ENCODE measurements at places on chromosomes 5 and 9.

DNA sequence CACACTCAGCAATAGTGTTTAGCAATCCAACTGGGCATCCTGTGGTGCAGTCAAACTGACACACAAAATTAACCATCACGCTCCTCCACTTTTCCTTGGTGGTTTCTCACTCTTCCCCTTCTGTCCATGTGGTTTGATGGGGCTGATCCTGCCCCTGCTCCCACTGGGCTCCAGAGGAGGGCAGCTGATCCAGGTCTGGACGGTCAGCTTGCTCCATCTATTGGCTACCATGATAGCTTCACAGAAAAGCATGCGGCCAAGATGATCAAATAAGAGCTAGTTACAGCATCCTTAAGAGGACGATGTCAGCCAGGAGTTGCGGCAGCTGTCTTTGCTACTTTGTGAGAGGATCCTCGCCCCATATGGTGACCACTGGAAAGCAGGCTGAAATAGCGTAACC, 29.6 kb upstream of the RANBP17 start:
- DNase-seq: no peak

- DNase-seq: no peak
Measured at GRCh38 chr5:40124367-40124766, 555.3 kb upstream of the PTGER4 start.

DNA sequence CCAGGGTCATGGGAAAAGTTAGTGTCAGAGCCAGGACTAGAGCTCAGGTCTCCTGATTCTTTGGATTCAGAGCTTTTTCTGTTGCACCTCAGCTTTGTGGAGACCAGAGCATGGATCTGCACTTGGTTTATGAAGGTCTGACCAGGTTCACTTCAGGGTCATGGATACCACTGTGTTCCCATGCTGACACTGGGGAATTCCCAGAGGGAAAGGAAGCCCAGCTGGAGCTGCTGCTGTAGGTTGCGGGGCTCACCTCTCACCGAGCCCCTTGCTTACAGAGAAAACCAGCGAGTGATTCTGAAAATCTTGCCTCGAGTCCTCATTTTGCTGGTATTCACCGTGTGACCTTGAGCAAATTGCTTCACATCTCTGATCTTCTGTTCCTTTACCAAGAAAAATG, 83.0 kb downstream of the RGS3 start:
- peak; percentile 18 for DNase-seq

- peak; percentile 71 for DNase-seq
Measured at GRCh38 chr9:134626571-134627416, 14.8 kb upstream of the COL5A1 start.

DNA sequence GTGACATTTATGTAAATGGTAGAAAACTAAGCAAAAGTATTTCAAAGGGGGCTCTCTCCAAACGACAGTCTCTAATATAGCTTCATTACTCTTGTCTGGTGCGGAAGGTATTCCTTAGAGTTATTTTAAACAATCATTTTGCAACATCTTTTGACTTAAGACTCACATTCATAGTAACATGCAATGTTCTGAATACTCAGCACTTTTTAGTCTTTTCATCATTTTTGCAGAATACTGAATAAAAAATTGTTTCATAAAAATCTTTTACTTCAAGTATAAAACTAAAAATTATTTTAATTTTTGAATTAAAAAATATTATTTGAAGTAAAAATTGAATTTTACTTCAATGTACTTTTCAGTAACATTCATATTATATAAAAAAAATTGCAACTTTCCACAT, 321.1 kb downstream of the PLK2 start:
- DNase-seq: no peak

GRCh38 chr5:132661231-132662003, 3.4 kb downstream of the IL13 start:
- no peak for DNase-seq

DNA sequence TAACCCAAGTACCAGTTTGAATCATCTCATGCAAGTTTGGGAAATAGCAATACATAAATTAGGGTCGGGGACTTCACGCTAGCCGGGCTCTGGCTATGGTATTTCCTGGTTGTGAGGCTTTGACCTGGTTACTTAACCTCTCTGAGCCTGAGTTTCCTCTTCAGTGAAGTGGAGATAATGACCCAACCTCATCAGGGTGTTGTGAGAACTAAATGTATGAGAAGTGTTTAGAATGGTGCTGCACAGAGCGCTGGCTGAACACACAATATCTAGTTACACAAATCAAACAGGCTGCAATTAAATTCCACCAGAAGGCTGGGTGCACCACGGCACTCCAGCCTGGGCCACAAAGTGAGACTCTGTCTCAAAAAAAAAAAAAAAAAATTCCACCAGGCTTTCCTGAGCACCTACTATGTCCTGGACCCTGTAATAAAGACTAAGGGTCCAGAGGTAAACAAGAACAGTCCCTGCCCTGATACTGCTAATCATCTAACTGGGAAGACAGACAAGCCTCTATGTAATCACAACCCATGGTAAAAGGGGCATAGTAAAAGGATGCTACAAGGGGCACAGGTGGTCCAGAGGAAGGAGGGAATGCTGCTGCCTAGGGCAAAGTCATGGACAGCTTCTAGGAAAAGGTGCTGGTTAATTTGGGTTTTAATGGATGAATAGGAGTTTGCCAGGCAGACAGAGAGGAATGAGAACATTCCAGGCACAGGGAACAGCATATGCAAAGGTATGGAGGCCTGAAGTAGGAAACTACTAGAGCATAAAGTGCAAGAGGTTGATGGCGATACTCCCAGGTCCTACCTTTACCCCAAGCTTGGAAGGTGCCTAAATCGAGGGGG, 27.7 kb downstream of the DUSP1 start:
- no peak for DNase-seq

DNA sequence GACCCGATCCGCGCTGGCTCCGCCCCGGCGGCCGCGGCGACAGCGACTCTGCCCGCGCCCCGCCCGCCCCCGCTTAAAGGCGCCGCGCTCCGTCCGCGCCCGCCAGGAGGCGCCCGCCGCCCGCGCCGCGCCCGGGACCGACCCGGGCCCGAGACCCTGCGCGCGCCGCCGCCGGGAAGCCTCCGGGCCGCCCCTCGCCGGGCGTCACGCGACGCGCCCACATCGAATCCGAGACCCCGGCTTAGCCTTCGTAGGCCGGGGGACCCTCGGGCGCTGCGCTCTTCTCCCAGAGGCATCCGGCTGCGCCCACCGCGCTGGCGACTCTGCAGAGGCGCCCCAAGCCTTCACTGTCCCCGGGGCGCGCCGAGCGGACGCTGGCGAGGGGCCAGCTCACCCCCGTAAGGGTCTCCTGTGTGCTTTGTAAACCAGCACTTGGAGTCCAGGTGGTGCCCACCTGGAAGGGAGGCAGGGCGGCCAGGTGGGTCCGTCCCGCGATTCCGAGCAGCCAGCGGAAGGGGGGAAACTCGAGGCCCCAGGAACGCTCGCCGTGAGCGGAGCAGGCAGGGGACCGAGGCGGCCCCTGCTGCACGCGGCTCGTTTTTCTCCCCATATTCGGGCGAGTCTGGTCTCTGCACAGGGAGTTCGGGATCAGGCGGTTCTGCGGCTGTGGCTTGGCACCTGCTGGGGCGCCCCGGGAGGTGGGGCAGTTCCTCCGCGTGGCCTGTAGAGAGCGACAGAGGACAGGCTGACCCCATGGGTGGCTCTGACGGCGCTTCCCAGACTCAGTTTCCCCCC, 423 bp upstream of the ABCA2 start:
- DNase-seq: no peak

DNA sequence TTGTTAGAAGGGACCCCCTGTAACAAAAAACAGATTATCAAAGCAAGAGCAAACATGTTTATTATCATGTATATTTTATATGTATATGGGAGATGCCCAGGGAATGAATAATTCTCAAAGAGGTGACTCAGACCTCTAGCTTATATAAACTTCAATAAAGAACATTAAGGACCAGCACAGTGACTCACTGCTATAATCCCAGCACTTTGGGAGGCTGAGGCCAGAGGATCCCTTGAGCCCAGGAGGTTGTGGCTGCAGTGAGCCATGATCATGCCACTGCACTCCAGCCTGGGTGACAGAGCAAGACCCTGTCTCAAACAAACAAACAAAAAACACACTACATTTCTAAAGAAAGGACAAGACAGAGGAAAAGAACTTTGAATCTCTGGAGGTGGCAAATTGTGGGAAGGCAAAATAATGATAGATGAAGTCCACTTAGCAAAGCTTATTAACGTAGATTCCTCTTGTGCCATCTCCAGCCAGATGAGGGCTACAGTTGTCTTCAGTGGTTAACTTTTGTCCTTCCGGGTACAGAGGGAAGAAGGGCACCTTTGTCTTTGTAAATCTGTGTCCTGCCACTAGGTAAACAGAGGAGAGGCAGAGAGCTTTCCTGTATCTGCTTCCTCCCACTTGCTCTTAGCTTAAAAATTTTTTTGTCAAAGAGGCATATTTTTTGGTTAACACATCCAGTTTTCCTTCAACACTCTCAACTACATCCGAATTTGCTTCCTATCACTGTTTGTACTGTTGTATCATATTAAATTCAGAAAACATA, 7.5 kb upstream of the RFK start:
- DNase-seq: no peak

DNA sequence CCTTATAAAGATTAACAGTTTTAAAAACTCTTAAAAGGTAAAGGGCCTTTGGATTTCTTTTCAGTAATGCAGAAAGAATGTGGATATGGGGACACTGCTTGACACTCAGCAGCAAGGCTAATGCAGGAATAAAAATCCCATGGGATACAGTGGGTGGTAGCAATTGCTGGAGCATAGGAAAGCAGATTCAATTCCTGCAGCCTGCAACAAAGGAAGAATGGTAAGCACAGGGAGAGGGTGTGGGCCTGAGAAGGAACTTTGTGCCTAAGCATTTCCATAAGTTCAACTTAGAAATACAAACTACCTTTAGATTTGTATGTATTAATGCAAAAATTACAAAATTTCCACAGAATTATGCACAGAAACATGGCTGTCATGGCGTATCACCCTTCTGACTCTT, 65.8 kb upstream of the CDK5RAP2 start:
- no peak for DNase-seq

GRCh38 chr5:194102-194501, 2.8 kb downstream of the LRRC14B start:
- DNase-seq: peak; percentile 73

- peak; percentile 91 for DNase-seq
Measured at GRCh38 chr9:4666042-4666699, at the start of gene SPATA6L. SPATA6L (minus strand) TSS chr9:4666480; CDS start chr9:4666250, 230 bp downstream.

DNA sequence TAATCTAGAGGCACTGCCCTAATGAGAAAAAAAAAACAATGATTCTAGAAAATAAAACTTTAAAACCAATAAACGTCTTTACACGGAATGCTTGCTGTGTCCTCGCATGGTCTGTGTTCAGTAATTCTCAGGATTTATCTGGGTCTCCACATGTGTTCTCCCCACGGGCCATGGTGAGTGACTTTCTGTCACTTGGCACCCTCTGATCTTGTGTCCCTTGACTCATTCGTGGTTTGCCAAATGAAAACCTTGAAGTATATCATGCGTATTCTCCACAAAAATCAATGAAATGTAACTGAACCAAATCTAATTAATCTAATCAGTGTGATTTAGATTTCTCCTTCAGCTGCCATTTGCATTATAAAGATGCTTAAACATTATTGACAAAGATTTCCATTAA, 48.0 kb downstream of the UBE2QL1 start:
- DNase-seq: no peak

DNA sequence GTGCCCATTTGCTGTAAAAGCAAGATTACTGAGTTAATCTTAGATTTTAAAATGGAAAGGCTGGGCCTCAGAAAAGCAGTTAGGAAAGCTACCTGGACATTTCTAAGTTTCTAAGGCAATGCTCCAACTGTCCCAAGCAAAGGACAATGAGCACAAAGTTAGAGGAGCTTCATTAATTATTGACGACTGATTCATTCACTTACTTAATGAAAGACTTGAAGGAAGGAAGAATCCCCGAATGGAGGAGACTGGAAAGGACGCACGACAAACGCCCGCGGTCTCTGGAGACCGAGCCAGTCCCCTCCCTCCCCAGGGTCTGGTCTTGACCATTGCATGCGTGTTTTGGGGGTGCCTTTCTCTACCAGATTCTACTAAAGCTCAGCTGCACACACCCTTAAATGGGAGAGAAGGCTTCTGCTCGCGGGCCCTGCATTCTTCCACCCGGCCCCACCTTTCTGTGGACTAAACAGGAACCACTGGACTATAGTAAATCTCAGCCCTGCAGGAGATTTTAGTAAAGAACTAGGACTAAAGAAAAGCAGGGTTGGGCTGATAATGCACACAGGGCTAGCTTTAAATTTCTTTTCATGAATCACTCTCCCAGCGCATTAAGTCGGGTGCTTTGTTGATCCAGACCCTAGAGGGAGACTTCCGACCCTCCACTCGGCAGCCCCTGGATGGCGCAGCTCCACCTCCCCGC, 44.8 kb downstream of the CTSL start:
- no peak for DNase-seq

DNA sequence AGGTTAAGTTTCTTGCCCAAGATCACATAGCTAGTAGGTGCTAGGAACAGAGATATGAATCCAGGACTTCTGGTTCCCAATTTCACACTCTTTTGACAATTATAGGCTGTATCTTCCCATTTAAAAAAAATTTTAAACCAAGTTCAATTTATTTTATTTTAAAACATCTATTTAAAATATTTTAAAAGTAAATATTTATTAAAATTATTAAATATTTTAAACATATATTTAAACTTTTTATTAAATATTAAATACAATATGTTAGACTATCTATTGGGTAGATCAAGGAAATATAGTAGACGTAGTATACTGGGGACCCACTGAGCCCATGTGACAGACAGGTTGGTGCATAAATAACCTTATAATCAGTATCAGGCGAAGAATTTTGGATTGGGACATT, 54.8 kb downstream of the GLRA1 start:
- DNase-seq: no peak
